ENCODE measurements at places on chromosomes 2 and 18.

- DNase-seq, result no peak
Observed at GRCh38 chr2:98300141-98300874, 45.9 kb upstream of the CNGA3 start.

DNA sequence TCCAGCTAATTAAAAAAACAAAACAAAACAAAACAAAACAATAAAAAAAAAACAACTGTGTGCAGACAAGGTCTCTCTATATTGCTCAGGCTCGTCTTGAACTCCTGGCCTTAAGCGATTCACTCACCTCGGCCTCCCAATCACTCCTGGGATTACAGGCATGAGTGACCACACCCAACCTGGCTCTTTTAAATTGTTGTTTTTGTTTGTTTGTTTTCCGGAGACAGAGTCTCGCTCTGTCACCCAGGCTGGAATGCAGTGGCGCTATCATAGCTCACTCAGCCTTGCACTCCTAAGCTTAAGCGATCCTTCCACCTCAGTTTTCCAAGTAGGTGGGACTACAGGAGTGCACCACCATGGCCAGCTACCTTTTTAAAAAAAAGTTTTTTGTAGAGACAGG lies 201.6 kb downstream of the EN1 start:
- DNase-seq, result no peak

DNA sequence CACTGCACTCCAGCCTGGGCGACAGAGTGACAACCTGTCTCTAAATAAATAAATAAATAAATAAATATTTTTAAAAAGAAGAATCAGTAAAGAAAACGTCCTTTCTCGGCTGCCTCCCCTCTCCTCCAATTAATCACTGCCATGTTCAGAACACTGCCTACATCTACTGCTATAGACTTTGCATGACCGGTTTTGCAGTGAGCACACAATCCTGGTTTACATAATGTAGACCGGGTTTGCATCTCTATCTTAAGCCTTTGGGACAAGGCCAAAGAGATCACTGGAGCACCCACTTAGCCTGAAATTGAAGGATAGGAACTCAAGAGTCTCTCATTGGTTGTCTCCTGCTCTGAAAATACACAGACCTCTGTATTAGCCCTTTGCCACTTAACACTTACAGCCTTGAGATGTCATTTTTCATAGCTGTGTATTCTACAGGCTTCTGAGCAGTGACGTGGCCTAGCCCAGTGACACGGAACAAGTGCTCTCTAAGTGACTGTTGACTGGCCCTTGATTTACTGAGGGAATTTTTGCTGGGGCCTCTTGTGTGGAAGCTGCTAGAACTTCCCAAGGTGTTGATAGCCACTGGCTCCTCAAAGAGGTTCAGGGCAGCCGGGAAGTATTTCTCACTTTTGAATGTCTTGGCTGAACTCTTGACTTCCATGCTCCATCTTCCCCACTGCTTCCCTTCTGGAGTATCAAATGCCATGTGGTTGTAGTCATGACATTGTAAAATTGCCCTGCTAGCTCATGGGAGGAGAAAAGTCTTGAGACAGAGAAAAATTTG lies 45.3 kb upstream of the CCBE1 start:
- DNase-seq, result no peak

- DNase-seq, result no peak
Observed at GRCh38 chr2:136135921-136136906, 18.3 kb upstream of the CXCR4 start.

- no peak for DNase-seq
Observed at GRCh38 chr2:135636982-135637381, 104.7 kb upstream of the UBXN4 start.

DNA sequence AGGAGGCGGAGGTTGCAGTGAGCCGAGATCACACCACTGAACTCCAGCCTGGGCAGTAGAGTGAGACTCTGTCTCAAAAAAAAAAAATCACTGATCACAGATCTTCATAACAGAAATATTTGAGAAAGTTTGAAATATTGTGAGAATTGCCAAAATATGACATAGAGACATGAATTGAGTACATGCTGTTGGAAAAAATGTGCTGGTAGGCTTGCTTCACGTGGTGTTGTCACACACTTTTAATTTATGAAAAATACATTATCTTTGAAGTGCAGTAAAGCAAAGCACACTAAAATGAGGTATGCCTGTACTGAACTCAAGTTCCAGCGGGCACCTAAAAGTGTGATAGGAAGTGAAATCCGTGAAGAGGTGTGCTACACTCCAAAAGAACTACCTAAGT lies 152.6 kb downstream of the TMEFF2 start:
- no peak for DNase-seq

DNA sequence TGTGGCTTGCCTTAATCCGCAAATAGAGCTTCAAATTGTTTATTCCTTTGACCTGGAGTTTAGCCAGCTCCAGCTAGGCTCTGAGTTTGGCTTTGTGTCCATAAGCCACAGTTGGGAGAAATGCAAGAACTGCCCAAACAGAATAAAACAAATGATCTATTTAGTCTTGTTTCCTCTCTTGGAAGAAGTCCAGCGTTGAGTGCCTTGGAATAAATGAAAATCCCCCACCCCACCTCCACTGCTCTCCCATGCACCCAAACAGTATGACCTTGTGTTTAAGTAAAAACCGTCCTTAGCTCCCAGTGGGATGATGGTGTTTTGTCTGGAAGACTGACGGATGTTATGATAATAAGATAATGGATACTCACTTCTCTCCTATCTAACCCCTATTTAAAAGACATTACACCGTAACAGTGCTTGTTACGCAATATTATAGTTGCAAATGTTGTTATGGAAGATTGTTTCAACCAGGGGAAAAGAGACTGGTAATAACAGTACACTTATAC lies 3.2 kb upstream of the SERPINE2 start:
- no peak for DNase-seq

GRCh38 chr2:178448968-178449661 lies 1.9 kb downstream of the PRKRA start:
- DNase-seq, result no peak

- no peak for DNase-seq
Observed at GRCh38 chr2:43209204-43209717, 17.1 kb downstream of the ZFP36L2 start.
